A172 (cell line): ENCODE measurements at places on chromosomes 6 and 20. TPM values are rescaled to one million over a fixed set of nuclear protein-coding genes. Genes with fewer than 3 reads are reported as not detected.

Gene GSTA3
- not detected in 2 replicates for total RNA-seq

Gene NOX3
- total RNA-seq: not detected in 2 replicates

Gene CGA
- total RNA-seq: not detected in 2 replicates

Gene HSPA1L
- 1.4 and 3.0 TPM in 2 replicates for total RNA-seq

Gene DDX43
- not detected in 2 replicates for total RNA-seq

Gene RSPO3
- total RNA-seq: not detected in 2 replicates
